Stimulated activated CD8-positive, alpha-beta memory T cell treated with anti-CD3 and anti-CD28 coated beads, Interleukin-7, amount 100 ng/mL, for 24 hours (primary cell): ENCODE measurements at places on chromosomes 7 and 10.
A peak's percentile ranks its signal among the peaks of the same experiment; 100 is the strongest.

- DNase-seq = peak; percentile 24
Measured at GRCh38 chr7:128697302-128697905, 25.3 kb downstream of the GARIN1A start.

DNA sequence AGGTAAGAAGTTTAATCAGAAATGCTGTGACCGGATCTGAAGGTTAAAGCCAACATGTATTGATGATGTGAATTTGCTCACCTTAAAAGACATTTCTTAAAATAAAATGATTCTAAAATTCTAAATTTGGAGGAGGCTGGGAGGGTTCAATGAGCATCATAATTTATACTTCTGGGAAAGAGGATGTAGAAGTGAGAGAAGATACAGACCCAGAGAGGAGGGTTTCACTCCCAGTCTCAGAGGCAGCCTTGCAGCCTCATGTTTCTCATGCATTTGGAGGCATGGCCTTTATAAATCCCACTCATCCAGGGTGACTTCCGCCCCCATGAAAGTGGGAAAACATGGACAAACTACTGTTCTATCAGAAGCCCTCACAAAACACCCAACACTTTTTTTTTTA lies 305.6 kb upstream of the PITRM1 start:
- no peak for DNase-seq

- no peak for DNase-seq
Measured at GRCh38 chr10:5583525-5584175, 58.9 kb downstream of the CALML3 start.

- no peak for DNase-seq
Measured at GRCh38 chr10:59362144-59362958, at the start of gene FAM13C. Gene FAM13C, minus strand, starts transcription at chr10:59362549. Its CDS starts 89 bp downstream, at chr10:59362460.

GRCh38 chr7:128877756-128878120 lies 15.1 kb downstream of the ATP6V1F start:
- no peak for DNase-seq

DNA sequence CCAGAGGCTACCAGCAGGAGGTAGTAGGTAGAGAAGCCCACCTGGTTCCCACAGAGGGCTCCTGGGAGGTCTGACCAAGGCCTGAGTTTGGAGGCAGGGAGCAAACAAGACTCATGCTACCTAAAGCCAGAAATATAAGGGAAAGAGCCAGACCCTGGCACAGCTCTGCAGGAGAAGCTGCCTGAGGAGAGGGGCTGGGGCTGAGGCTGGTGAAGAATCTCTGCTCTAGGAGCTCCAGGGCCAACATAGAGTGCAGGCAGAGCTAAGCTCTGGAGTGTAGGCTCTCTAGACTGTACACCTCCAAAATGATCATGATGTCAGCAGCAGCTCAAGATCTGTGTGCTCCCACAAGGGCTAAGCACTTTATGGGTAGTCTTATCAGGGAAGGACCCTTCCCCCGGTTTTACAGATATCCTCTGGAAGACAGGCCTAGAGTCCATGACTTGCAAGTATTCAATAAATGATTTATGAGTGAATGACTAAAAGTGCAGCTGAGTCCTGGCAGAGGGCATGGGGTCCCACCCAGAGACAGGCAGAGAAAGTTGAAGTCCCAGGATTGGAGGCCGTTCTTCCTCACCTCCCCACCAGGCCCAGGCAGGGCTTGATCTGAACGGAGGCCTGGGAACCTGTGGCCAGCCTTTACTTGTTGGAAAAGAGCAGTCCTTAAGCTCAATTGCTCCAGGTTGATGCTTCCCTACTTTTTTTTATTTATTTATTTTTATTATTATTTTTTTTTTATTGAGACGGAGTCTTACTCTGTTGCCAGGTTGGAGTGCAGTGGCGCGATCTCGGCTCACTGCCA lies 71.5 kb upstream of the LRRC4 start:
- no peak for DNase-seq

GRCh38 chr7:156668130-156668741 lies 27.7 kb downstream of the RNF32 start:
- DNase-seq = no peak

DNA sequence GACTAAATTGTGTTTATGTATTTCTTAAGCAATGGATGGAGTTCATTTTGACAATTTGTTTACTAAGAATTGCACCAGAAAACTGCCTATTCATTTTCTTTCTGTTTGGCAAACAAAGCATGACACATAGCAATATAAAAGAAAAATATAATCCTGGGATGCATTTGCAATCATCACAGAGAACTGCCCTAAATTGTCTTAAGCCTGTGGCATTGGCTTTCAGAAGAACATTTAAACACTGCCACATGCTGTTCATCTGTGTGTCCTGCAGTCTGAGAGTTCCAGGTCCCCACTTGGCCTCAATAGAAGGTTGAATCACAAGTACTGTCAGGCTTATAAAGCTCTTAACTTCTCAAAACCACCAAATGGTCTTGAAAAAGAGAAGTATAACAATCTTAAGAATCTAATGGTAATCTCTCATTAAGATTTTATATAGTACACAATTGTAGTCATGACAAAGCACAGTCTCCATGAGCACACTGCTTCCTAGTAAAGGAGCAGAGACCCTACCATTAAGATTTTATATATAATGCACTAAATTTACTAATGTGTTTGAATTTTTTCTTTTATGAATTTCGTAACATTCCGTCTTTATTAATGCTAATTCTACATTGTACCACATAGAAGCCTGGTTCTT lies 29.9 kb downstream of the RNLS start:
- no peak for DNase-seq

DNA sequence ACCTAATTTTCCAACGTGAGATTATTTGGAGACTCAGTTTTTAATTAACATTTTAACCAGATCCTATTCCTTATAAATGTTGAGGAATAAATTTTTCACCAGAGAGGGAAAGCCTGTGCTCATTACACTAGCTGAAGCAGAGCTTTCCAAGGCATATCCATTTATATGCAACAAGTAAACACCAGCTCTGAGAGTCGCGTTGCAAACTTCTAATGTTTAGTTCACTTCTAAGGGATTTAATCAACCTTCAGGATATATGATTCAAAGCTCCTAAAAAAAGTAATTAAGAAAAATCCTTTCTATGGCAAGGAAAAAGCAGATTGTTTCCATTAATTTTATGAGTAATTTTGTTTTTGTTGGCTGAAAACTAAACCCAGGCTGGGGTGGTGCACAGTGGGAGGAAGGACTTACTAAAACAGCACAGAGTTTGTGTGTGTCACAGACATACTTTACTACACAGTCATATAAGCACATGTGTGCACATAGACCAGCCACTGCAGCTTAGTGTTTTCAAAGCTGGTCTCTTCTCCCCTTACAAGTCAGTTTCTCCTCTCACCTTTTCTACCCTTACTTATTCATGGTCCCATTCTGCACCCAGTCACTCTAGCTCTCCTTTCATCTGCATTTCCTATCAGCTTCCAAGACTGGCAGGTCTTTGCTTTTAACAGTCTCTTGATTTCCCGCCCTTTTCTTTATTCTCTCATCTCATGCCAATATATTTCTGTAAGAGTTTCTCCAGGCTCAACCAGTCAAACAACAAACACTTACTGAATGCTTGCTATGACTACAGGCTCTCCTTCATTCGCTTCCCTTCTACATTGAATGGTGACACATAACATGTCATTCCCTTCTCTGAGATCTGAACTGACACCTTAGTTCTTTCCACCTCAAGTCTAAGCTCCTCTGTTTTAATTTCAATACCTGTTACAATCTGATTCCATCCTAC lies 81.1 kb upstream of the FZD1 start:
- DNase-seq = no peak

- no peak for DNase-seq
Measured at GRCh38 chr7:138036135-138036534, 34.2 kb upstream of the CREB3L2 start.

DNA sequence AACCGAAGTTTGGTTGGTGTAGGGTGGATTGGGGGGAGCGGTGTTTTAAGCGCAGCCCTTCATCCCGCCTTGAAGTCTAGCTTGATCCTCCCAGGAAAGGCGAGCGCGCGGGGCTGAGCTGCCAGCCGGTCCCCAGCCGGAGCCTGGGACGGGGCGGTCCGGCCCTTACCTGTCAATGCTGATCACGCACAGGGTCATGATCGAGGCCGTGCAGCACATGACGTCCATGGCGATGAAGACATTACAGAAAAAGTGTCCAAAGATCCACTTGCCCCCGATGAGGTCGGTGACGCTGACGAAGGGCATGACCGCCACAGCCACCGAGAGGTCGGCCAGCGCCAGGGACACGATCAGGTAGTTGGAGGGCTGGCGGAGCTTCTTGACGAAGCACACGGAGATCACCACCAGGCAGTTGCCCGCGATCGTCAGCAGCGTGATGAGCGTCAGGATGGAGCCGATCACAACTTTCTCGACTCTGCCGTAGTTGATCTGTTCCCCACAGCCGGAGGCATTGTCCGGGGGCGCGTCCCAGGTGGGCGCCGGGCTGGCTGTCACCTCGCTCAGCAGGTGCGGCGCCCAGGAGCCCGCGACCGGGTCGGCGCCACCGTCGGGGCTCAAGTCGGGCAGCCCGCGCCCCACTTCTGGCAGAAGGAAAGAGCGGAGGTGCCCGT lies 740 bp downstream of the HTR7 start:
- no peak for DNase-seq

- no peak for DNase-seq
Measured at GRCh38 chr10:77034240-77034639, 603.4 kb downstream of the KCNMA1 start.

DNA sequence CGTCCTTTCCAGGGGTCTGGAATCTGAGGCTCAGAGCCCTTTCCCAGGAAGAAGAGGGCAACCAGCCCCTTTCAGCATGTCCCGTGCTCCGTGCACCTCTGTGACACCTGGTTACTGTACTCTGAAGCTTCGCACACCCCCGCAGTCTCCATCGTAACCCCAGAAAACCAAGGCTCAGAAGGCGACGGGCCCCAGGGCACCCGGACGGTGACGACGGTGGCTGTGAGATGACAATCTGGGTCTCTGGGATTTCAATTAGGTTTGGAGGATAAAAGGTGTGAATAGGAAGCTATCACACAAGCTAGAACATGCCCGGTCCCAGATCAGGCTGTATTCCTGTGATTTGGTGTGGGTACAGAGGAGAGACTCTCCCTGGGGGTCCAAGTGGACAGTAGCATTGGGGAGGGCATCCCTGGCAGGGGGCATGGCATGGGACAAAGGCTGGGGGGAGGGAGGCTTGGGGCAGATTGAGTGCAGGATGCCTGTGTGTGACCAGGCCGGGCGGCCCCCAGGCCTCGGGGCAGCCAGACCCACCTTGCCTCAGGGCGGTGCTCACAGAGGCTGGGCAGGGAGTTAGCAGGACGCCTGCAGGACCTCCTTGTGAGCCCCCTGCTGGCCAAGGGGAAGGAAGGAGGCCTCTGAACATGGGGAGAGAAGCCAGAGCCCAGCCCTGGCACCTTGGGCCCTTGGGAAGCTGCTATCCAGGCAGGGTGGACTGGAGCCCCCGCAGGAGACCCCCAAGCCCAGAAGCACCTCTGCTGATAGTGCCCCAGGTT lies 23.4 kb upstream of the PSMG3 start:
- DNase-seq = no peak

- no peak for DNase-seq
Measured at GRCh38 chr10:56449770-56450169, 88.7 kb upstream of the ZWINT start.

- no peak for DNase-seq
Measured at GRCh38 chr10:78812571-78813318, 256.0 kb upstream of the ZMIZ1 start.

DNA sequence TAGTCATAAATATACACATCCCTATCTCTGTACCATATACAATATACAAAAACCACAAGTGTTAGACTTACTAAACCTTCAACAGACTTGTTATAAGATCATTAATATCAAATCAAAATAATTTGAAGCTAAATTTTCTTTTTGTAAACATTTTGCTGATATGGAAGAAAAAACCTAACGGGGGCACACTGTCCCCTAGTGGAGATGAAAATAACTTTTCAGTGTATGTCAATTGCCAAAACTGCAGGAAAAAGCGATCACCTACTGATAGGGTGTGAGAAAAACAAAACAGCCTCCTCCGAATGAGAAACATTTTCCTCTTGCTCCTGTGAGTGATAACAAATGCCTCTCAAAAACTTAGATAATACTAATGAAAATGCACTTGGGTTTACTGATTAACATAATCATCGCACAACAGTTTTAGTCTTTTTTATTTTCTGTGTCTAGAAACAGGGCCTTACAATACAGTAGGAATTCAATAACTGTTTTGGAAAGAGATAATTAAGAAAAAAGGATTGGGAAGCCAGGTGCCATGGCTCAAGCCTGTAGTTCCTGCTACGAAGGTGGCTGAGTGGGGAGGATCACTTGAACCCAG lies 322.7 kb downstream of the CRPPA start:
- DNase-seq = no peak

DNA sequence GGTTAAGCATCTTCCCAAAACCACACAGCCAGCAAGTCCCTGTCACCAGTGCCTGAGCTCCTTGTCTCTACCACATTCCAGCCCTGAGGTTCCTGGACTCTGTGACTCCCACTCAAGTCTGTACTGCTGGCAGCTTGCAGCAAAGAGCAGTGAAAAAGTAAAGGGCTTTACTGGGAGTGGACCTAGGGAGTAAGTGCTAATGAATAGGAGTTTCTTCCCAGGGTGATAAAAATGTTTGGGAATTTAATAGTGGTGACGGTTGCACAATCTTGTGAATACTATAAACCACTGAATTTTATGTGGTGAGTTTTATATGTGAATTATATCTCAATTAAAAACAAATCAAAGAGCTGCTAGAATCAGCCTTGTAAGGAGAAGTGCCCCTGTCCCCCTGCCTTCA lies 22.6 kb downstream of the HSPA12A start:
- DNase-seq = no peak

DNA sequence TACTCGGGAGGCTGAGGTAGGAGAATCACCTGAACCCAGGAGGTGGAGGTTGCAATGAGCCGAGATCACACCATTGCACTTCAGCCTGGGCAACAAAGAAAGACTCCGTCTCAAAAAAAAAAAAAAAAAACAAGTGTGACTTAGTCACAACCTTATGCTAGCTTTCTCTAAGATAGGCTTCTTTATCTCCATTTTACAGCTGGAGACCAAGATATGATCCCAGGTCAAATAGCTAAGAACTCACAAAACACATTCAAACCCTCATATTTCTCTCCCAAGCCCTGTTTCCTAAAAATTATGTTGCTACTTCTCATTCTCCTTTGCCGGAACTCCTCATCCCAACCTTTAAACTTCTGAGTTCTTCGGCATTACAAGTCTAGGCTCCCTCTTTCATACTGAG lies 13.0 kb upstream of the DHTKD1 start:
- no peak for DNase-seq

DNA sequence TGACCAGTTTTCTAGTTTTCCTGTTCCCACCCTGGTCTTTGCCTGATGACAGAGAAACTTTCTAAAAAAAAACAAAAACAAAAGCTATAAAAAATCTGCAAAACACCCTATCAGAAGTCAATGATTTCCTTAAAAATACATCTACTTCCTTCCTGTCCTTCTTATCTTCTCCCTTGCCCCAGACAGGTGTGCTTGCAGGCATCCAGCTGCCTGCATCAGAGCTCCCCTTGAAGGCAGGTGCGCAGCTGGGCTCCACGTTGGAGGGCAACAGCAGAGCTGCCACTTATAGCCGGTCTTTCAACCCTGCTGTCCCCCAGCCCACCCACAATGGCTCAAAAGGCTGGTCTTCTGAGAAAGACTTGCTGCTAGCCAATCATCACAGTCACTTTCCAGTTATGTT lies 29.8 kb downstream of the UBE2D4 start:
- no peak for DNase-seq

GRCh38 chr7:101589976-101590662 lies 39.0 kb downstream of the MYL10 start:
- no peak for DNase-seq

- no peak for DNase-seq
Measured at GRCh38 chr7:46515844-46516590, 594.9 kb upstream of the IGFBP3 start.
